CD4-positive, alpha-beta T cell treated with Interleukin-6 at 100 ng/mL for 8 hours (primary cell): ENCODE measurements at places on chromosomes 7 and 10.

GRCh38 chr10:14916600-14916999, 37.3 kb downstream of the DCLRE1C start:
- DNase-seq: no peak

- DNase-seq: no peak
These were observed 796.2 kb downstream of the CCSER2 start for GRCh38 chr10:85124603-85125051.

GRCh38 chr10:55631071-55631654, 729.9 kb downstream of the ZWINT start:
- no peak for DNase-seq

- DNase-seq: no peak
These were observed 3.2 kb downstream of the TES start for GRCh38 chr7:116213361-116214130.

DNA sequence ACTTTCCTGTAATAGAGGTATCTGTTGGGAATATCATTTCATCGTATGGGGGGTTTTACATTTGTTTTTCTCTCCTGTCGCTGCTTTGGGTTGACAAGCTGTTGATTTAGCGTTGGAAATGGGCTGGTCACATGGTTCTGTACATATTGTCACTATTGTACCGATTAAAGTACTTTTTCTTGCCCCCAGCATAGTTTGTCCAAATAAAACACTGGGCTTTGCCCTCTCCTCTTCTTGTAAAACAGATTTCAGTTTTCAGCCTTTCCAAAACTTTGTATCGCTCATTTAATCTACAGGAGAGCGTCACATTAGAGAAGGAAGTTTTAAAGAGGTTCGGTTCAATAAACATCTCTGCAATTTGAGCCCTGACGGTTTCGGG, 4.0 kb downstream of the BMI1 start:
- DNase-seq: no peak
